ENCODE measurements at places on chromosomes 1 and 21.

GRCh38 chr21:37770461-37770860, 145.8 kb downstream of the KCNJ6 start:
- no peak for DNase-seq

GRCh38 chr1:40818264-40818961, 34.8 kb downstream of the KCNQ4 start:
- DNase-seq = no peak

DNA sequence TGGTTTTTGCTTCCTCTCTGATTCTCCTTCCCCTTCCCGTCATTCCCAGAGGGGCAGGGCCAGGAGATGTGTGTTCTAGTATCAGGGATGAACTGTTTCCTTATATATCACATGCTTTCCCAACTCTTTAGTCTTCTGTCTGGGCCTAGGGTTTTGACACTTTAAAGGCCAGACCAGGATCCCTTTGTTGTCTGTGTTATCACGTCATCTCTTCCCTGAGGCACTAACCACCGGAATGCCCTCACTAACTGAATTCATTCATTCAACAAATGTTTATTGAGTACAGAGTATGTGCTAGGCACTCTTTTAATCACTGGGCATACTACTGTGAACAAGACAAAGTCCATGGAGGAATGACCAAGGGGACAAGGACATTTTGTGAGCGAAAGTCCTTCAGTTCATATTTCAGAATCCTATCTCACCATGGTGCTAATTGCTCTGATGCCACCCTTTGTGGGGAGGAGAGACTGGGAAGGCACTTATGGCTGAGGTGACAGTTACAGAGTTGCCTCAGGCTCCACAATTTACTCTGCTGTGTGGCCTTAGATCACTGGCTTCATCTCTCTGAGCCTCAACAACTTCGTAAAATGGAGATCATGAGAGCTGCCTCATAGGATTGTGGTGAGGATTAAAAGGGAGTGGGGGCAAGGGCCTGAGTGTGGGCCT, 12.0 kb upstream of the ZNF362 start:
- no peak for DNase-seq

GRCh38 chr1:64536836-64537490, 67.0 kb downstream of the CACHD1 start:
- no peak for DNase-seq

- no peak for DNase-seq
Observed at GRCh38 chr1:29218223-29218622, 12.5 kb downstream of the MECR start.

GRCh38 chr21:36602735-36603134, 96.2 kb upstream of the SIM2 start:
- DNase-seq = no peak

- DNase-seq = peak; percentile 28
Observed at GRCh38 chr1:67748630-67749029, 63.6 kb downstream of the GADD45A start.

GRCh38 chr1:11046270-11046566, 821 bp downstream of the MASP2 start:
- DNase-seq = no peak

DNA sequence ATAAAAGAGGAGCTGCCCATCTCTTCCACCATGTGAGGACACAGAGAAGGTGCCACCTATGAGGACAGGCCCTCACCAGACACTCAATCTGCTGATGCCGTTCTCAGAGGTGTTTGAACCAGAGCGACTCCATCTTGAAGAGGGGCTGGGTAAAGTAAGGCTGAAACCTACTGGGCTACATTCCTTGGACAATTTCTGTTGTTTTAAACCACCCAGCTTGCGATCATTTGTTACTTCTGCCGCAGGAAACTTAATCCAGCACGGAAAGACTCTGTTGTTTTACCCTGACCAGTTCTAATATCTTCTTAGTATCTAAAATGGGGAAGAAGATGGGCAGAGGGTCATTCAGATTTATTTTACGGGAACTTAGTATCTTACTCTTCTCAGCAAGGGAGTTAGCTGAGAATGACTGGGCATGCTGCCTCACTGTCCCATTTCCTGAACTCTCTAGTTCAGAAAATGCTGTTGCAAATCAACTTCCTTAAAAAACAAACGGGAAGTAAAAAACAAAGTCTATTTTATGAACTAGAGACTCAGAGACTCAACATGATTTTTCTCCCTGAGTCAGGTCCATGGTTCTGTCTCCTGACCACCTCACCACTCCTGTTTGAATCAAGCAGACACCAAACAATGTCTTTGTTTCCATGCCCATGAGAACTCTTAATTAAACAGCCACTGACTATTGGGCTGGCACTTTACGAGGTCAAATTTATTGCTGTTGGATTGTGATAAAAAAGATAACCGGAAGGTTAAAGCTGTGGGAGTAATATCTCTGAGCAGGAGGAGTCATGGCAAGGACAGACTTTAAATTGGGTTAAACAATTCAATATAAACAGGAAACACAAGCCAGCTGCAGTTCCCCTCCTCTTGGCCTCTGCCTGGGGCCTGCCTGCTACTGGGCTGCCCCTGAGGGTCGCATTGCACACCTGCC, 23.8 kb upstream of the IFNAR1 start:
- no peak for DNase-seq

- no peak for DNase-seq
Observed at GRCh38 chr1:93597709-93598108, 83.9 kb downstream of the BCAR3 start.

DNA sequence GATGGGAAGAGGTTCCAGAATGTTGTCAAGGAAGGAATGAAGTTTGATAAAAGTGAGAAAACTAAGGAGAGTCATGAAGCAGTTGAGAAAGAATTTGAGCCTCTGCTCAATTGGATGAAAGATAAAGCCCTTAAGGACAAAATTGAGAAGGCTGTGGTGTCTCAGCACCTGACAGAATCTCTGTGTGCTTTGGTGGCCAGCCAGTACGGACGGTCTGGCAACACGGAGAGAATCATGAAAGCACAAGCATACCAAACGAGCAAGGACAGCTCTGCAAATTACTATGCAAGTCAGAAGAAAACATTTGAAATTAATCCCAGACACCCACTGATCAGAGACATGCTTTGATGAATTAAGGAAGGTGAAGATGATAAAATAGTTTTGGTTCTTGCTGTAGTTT, 142.8 kb downstream of the CDC7 start:
- no peak for DNase-seq

- no peak for DNase-seq
Observed at GRCh38 chr1:186569856-186570255, 108.9 kb upstream of the PDC start.

DNA sequence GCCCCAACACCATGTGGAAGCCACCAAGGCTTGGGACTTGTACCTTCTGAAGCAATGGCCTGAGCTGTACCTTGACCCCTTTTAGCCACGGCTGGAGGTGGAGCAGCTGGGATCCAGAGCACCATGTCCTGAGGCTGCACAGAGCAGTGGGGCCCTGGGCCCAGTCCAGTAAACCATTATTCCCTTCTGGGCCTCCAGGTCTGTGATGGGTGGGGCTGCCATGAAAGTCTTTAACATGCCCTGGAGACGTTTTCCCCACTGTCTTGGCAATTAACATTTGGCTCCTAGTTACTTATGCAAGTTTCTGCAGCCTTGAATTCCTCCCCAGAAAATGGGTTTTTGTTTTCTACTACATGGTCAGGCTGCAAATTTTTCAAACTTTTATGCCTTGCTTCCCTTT, 323.7 kb upstream of the ZP4 start:
- DNase-seq = no peak

DNA sequence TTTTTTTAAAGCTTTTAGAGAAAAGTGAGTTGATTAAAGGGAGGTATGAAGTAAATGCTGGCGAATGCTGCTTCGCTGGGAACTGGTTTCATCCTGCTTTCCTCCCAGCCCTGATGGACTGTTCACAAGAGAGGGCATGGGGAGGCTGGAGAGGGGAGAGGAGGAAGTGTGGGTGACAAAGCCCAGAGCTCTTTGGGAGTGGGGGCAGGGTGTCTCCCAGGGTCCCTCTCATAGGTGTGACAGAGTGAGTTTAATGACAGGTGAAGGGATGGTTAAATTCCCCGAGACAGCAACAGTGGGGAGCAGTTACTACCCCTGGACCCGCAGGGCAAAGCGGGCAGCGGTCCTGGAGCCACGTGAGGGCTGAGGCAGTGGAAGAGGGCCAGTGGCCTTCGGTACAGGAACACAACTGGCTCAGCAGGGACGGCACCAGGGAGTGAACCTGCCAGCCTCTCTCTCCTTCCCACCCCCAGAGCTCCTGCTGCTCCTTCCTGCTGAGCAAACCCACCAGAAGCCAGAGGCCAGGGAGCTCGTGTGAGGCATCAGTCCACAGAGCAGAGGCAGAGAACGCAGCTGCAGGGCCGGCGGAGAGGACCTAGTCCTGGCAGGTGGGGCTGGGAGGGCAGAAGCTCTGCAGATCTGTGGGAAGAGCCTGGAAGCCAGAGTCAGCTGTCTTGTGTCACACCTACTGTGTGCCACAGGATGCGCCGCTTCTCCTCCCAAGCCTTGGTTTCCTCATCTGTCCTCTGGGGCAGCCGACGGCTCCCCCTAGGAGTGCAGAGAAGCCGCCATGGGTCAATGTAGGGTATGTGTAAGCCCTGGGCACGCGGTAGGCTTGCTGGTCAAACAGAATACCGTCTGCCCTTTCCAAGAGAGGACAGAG, 20.9 kb upstream of the LRP8 start:
- no peak for DNase-seq

DNA sequence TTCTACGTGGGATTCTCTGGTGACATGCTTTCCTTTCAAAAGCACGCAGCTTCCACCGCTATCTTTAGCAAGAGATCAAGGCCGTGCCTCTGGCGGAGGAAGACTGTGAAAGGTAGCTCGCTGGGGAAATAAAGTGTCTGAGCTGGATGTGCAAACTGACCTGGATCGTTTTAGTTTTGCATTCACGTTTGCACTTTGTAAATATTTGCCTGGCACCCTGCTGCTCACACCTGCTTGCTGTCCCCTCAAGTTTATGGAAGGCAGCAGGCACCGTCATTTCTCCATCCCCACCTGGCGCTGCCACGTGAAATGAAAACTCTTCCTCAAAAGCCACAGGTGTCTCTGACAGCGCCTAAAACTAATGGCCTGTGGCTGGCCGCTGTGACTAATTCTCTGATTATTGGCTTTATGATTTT, 44.0 kb upstream of the TARDBP start:
- no peak for DNase-seq
